Activated T-helper 1 cell treated with anti-CD3 and anti-CD28 coated beads, Interleukin-2, amount 50 U/mL, for 16 hours (primary cell): ENCODE measurements at places on chromosomes 6 and 20.

DNA sequence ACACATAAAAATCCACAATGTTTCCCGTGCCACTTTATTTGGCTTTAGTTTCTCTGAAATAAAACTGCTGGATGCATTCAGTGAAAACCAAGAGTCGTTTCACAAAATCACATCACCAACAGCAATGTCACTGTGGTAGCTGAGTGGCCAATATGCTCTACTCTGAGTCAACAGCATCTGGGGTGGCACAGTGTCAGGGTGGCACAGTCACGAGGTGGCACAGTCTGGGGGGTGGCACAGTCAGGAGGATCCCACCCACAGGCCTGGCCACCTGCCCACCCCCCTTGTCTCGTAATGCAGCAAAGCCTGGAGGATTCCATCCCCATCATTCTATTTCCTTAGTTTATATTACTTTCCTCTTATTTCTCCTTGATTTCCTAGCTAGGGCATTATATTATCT lies 87.0 kb downstream of the ANKRD60 start:
- no peak for DNase-seq

DNA sequence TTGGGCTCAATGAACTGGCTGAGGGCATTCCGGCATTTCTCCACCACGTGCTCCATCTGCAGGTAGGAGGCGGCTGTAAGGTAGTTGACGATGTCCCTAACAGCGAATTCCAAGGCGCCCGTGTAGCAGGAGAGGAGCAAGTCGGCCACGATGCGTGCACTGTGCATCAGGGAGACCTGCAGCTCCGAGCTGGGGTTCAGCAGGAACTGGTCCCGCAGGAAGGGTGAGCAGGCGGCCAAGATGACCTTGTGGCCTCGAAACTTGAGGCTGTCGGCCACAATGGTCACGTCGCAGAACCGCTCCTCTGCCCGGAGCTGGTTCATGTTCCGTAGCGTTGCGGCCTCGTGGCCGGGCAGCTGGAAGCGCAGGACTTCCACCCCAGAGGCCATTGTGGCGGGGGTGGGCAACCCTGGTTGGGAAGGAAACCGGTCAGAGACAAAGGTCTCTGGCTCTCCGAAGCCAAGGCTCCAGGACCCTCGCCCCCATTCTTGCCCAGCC lies 920 bp downstream of the ZBTB12 start:
- no peak for DNase-seq

- no peak for DNase-seq
These were observed 6.0 kb downstream of the PDYN start for GRCh38 chr20:1987826-1988225.

DNA sequence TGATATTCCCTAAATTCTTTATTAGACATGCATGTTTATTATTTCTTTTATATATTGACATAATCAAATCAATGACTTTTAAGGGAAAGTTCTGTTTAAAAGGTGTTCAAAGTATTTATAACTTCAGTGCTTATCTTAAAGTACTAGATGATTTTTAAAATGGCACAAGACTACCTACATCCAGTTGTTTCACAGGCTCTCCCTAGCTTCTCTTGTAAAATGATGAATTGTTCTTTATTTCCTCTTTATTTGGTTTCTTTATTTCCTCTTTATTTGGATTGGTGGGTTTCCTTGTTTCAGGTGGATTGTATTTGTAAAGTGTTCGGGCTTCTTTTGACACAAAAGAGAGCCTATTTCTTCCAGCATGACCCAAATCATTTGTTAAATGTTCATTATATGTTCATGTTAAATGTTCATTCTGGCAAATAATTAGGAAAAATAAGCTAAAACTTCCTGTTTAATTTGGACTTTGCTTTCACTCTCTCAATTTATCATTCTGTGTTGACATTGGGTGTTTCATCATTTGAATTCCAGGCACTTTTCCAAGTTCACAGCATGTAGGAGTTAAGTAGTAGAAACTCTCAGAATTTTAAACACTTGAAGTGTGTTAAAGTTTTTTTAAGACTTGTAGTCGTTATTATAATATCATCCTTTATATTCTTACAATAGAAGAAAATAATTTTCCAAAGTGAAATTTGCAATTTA lies 24.6 kb downstream of the MLIP start:
- no peak for DNase-seq

DNA sequence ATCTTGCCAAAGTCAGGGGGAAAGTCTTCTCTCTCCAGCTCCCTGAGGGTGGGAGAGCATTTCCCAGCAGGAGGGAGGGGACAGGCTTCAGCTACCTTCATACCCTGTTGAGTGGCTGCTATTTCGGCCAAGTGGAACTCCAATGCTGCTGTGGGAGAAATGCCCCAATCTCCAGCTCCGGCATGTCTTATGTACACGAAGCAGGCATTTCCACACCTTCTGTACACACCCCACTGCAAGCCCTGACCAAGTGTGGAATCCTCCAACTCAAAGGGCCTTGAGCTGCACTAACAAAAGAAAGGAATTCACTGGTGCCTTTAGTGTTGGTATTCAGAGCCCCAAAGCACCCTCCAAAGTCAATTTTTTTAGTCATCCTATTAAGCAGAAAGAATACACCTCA lies 313.6 kb upstream of the NT5E start:
- DNase-seq: no peak

DNA sequence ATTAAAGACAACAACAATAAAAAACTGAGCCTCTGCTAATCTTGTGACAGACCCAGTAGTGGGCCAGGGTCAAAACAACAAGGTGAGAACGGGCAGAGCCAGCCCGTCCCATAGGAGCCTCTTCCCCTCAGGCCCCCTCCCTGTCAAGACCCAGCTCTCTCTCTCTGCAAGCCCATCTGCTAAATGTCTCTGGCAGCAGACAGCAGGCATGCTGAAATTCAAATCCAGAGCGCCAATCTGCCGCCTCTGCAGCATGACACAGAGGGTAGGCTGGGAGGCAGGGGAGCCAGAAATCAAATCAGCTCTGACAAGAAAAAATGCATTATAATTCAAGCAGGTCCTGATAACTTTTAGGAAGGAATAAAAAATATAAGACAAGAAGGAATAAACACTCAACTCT lies 26.3 kb downstream of the METTL24 start:
- no peak for DNase-seq

DNA sequence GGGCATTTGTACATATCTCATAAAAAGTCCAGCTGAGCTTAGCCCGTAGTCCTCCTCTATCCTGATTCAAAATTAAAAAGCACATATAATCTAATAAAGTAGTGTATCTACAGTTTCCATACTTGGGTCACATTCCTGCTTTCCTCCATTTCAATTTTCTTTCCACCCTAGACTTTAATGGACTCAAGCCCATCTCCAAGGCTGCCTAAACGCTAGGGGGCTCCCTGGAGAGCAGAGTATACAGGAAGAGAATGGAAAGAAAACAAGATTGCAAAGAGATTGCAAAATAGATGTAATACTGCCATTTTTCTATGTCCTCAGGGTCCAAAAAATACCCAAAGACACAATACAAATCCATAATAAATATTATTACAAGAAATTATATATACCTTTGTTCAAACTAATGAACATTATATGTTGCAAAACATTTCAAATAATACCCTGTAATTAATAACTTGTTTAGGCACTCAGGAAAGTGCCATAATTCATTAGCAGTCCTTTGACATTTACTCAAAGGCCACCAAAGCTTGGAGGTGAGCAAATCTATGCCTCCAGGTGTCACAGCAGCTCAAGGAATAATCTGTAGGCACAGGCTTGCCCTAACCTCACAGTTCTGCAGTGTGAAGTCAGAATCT lies 2.4 kb upstream of the MCM3 start:
- peak; percentile 20 for DNase-seq
